Epithelial cell of alveolus of lung (primary cell): ENCODE measurements at places on chromosomes 3 and 15. TPM values are rescaled to one million over a fixed set of nuclear protein-coding genes. Genes with fewer than 3 reads are reported as not detected.

The FILIP1L gene
- total RNA-seq: 12.6 and 42.7 TPM in 2 replicates

The SLC35A5 gene
- 31.5 and 32.8 TPM in 2 replicates for total RNA-seq

The ACKR2 gene
- 0.91 and 1.1 TPM in 2 replicates for total RNA-seq

The MEIS2 gene
- 9.6 and 30.7 TPM in 2 replicates for total RNA-seq

The LIPH gene
- under 0.01 and 0.78 TPM in 2 replicates for total RNA-seq

The ITPKA gene
- total RNA-seq: 1.4 and 44.2 TPM in 2 replicates

The SMCO1 gene
- total RNA-seq: not detected in 2 replicates

The ANKRD34C gene
- not detected in 2 replicates for total RNA-seq

The ANKRD63 gene
- total RNA-seq: not detected in 2 replicates

The DNAJB8 gene
- not detected in 2 replicates for total RNA-seq

The SH2D7 gene
- not detected in 2 replicates for total RNA-seq

The ZPLD1 gene
- total RNA-seq: 0.26 TPM in 1 of 2 replicates, not detected in the other

The GOLGA6A gene
- total RNA-seq: 6.9 TPM in 1 of 2 replicates, not detected in the other

The DCLK3 gene
- total RNA-seq: 0.39 TPM in 1 of 2 replicates, not detected in the other
